Activated effector memory CD4-positive, alpha-beta T cell treated with Interleukin-2 at 50 U/mL for 16 hours (primary cell): ENCODE measurements at places on chromosomes 7 and 10.

GRCh38 chr10:70602665-70603448, at the start of gene PRF1:
Gene PRF1, minus strand, starts transcription at chr10:70602741. Its CDS starts 1,839 bp downstream, at chr10:70600902.
- peak; percentile 77 for DNase-seq

GRCh38 chr7:28329661-28330363, 82.5 kb upstream of the CREB5 start:
- DNase-seq = peak; percentile 2

GRCh38 chr10:61021926-61022325, 77.9 kb upstream of the RHOBTB1 start:
- DNase-seq = no peak

DNA sequence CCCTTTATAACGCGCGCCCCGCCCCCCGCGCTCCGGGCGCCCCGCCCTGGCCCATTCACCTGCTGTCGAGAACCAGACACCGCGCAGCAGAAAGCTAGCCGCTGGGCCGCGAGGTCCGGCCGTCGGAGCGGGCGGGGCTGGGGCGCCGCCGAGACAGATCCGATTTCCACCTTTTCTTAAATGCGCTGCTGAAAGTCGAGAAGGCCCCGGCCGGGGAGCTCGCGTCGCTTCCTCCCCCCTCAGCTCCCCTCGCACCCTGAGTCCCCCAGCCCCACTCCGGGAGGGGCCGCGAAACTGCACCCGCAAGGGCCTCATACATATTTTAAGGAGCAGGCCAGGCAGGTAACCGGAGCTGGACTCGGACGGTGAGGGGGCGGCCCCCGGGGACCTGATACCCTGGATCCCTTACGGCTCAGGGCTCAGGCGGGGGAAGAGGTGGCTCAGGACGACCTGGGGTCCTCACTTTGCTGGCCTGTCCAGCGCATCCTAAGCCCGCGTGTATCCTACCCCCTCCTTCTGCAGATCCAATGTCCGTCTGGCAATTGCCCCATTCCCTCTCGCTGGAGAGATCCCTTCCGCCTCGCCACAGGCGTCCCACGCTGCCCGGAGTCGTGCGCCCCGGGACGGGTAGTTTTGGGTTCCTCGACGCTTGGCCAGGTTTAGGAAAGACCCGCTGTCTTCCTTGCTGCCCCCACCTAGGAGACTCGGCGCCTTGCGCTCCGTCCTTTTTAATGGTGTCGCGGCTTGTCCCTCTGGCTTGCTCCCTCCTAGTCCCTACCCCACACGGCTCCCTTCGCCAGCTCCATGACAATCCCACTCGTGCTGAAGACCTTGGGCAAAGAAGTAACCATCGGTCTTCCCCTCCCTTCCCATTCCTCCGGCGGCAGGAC, 170.6 kb downstream of the UBE2H start:
- DNase-seq = no peak

DNA sequence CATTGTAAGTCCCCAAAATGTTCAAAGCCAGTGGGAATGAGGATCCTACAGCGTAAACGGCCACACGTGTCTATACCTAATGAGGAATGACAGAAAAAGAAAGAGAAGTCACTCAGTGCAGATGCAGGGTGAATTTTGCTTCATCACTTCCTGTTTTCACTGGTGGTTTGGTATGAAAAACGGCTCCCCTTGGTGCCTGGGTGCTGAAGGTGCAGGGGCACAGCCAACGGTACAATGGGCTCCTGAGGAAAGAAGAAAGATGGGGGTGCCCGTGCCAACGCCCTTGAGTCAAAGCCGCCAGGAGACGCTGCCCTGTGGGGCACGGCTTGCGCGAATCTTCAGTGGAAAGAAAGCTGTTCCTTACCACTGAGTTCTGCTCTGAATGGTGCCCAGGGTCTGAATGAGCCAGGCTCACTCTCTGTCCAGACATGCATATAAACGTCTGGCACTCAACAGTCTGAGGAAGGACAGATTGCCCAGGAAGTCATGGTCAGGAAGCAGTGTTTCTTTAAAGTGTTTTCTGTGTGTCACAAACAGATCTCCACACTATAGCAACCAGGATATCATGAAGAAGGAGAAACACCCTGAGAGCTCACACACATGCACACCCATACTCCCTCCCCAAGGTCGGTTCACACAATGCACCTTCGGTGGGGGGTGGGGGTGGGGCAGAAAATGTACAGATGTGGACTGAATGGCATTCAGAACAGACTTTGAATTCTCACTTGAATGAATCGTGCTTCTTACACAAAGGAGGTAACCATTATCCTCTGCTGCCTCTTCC, 105.8 kb downstream of the ELMO1 start:
- peak; percentile 65 for DNase-seq

GRCh38 chr7:22179442-22179879, 177.5 kb downstream of the RAPGEF5 start:
- no peak for DNase-seq

DNA sequence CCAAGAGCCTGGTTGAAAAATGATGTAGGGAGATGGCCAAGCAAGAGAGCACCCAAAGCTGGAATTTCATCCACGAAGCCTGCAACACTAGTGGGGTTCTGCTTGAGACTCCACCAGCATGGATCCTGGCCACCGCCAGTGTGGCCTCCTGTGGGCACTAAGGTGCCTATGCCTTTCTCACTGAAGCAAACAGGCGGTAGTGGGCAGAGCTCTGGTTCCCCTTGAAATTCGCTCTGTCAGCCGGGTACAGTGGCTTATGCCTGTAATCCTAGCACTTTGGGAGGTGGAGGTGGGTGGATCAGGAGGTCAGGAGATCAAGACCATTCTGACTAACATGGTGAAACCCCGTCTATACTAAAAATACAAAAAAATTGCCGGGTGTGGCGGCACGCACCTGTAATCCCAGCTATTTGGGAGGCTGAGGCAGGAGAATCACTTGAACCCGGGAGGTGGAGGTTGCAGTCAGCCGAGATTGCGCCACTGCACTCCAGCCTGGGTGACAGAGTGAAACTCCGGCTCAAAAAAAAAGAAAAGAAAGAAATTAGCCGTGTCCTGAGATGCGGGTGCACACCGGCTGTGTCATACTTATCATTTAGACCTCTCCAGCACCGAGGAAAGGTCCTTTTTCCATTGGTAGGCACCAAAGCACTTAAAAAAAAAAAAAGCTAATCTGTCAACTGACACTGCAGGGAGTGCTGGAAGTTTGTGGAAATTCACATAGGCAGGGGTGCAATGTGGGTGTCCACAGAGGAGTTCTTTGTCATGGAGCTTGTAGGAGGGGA, 28.3 kb downstream of the CCM2 start:
- no peak for DNase-seq

DNA sequence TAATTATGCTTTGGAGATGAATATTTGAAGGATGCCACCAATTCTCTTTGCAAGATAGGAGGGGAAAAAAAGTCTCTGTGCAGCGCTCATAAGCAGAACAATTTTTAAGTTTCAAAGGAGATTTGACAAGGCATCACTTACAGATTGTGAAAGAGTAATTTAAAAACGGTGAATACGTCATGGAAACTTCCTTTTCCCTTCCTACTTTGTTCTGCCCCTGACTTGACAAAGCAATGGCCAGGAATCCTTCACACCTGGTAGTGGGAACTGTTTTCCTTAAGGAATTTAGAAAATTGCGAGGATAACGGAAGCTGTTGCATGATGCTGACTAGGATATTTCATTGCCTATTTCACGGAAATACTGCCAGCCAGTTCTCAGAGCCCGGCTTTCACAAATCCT, 16.7 kb downstream of the FAM107B start:
- DNase-seq = no peak

- DNase-seq = no peak
These were observed 461.2 kb downstream of the INHBA start for GRCh38 chr7:41241641-41242040.

- DNase-seq = no peak
These were observed 247.7 kb downstream of the TFEC start for GRCh38 chr7:115782696-115783490.

DNA sequence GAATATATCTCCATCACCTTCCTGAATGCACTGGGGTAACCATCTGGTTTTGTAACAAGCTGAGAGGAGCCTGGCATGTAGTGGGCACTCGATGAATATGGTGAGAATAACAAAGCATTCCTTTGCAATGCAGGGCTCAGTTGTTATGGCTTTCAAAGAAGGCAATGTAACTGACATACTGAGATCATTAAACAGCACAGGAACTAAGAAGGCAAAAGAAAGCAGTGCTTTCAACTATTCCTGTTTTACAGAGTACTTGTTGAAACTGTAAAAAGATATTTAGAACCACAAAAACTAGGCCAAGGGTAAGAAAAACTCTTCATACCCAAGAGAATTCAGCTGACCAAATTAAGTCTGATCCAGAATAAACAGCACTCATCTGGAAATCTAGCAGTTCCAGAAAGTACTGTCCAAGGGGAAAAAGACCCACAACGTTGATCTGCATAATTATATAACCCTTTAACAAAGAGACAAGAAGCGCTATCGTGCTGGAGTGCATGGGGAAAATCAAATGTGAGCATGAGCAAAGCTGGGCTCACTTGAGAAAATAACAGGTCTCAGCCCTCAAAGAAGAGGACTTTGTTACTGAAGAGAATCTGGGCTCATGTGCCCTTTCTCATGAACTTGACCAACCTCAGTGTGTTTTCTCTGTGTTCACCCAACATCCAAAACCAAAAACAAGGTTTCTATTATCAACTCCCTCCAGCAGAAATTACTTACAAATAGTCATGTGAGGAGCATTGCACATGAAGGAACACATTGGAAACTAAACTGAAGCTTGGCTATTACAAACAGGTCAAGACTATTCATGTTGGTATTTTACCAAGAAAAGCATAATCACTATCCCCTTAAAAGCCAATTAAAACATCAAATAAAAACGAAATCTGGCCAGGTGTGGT, 116.2 kb downstream of the AVL9 start:
- no peak for DNase-seq

- no peak for DNase-seq
These were observed 213.1 kb downstream of the ELFN1 start for GRCh38 chr7:1883031-1883761.

DNA sequence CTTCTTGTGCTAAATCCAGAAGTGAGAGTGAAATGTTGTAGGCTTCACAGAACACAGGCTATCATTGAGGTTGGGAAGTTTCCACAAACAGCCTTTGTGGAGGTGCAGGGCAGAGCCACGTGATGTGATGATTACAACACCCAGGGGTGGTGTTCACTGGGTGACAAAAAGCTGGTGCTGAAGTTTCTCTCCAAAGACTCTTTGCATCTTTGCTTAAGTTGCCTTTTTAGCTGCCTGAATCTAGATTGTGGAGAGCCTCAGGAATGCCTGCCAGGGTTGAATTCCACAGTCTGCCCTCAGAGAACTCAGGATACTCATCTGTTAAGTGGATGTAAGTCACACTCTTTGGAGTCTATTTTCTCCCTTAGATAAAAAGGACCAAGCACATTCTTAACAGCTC, 56.3 kb downstream of the PLXNA4 start:
- DNase-seq = no peak

GRCh38 chr10:89213191-89213808, 6.2 kb upstream of the CH25H start:
- DNase-seq = no peak

DNA sequence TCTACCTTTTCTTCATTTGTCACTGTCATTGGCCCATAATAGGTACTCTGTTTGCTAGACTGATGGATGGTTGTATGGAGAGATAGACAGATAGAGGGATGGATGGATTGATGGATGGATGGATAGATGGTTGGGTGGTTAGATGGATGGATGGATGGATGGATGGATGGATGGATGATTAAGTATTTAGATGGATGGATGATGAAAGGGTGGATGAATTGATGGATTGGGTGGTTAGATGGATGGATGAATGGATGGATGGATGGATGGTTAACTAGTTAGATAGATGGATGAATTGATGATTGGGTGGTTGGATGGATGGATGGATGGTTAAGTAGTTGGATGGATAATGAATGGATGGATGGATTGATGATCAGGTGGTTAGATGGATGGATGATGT, 334.7 kb upstream of the AUTS2 start:
- no peak for DNase-seq

- DNase-seq = no peak
These were observed 479.7 kb upstream of the PCDH15 start for GRCh38 chr10:55280696-55281095.

- no peak for DNase-seq
These were observed 17.9 kb upstream of the SEC61A2 start for GRCh38 chr10:12111528-12111927.

DNA sequence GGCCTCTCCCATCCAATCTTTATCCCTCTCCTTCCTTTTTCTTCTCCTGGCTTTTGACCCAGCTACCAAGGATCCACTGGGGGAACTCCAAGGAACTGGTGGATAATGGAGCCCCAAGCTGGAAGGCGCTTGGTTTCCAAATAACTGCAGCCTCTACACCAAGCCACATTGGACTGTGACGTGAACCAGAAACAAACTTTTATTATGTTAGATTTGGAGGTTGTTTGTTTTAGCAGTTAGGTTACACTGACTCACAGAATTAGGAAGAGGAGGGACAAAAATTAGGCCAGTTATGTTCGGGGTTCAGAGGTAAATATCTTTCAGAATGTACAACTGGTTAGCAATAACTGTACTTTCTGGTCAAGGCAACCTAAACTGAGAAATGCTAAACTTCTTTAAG, 21.3 kb upstream of the ANK3 start:
- no peak for DNase-seq

- no peak for DNase-seq
These were observed 241.5 kb upstream of the IGFBP3 start for GRCh38 chr7:46162609-46163008.

GRCh38 chr7:139696552-139696951, 81.2 kb downstream of the HIPK2 start:
- no peak for DNase-seq

DNA sequence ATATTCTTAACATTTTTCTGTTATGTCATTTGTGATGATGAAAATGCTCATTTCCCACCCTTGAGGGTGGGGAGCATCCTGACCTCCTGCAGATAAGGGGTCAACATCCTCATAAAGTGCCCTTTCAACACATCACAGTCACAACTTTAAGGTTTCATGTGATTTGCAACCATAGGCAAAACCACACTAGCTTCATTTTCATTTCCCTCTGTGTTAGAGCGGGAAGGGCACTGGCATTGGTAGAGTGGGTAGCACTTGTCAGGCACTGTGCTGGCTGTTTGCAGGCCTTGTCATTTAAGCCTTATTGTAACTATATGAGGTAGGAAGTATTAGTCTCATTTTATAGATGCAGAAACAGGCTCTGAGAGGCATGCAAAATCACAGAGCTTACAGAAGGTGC, 39.8 kb downstream of the PSMC2 start:
- no peak for DNase-seq

DNA sequence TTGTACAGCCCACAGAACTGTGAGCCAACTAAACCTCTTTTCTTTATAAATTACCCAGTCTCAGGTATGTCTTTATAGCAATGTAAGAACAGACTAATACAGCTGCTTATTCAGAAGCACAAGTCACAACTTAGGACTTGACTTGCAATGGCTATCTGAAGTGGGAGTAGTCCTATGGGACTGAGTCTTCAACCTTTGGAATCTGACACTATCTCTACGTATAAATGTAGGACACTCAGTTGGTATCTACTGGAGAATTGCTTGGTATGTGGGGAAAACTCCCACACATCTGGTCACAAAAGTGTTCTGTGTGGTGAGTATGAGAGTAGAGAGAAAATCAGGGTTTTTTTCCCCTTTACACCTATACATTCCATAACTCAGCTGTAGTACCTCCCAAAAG, 12.3 kb upstream of the PANK1 start:
- no peak for DNase-seq

- no peak for DNase-seq
These were observed 398.3 kb downstream of the DPP6 start for GRCh38 chr7:154450451-154450850.
